GM04503 (cell line): ENCODE measurements at places on chromosomes 16 and 17.

DNA sequence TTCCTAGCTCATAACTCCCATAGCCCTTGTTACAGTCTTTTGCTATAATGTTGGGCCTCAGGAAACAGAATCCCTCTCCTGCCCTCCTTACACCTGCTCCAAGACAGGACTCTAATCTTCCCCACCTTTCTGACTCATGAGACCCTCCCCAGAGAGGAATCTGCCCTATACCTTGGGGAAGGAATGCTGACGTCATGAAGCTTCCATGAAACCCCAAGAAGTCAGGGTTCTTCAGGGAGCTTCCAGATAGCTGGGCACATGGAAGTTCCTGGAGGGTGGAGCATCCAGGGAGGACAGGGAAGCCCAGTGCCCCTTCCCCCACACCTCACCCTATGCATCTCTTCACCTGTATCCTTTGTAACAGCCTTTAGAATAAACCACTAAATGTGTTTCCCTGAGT is 285.7 kb downstream of the SOX9 start:
- no peak for DNase-seq

DNA sequence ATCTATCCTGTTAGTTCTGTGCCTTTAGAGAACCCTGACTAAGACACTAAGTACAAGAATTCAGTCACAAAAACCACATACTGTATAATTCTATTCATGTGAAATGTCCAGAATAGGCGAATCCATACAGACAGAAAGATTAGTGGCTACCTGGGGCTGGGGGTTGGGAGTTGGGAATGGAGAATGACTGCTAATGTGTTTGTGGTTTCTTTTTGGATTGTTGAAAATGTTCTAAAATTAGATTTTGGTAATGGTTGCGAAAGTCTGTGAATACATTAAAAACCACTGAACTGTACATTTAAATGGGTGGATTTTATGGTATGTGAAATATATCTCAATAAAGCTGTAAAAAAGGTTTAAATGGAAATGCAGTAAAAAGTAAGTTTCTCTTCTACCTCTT is 80.4 kb upstream of the AKTIP start:
- DNase-seq: no peak

- DNase-seq: no peak
Measured at GRCh38 chr16:2482708-2483534, 8.0 kb downstream of the TBC1D24 start.

DNA sequence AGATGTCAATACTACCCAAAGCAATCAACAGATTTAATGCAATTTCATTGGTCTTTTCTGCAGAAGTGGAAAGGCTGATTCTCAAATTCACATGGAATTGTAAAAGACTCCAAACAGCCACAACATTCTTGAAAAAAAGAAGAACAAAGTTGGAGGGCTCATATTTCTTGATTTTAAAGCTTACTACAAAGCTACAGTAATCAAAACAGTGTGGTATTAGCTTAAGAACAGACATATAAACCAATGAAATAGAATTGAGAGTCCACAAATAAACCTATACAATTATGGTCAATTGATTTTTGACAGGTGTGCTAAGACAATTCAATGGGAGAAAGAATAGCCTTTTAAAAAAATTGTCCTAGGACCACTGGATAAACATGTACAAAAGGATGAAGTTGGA is 14.4 kb upstream of the ABCC1 start:
- DNase-seq: no peak

- DNase-seq: no peak
Measured at GRCh38 chr16:89906140-89907025, 12.3 kb upstream of the MC1R start.

GRCh38 chr16:54026456-54026855 is 260.1 kb downstream of the IRX3 start:
- no peak for DNase-seq

DNA sequence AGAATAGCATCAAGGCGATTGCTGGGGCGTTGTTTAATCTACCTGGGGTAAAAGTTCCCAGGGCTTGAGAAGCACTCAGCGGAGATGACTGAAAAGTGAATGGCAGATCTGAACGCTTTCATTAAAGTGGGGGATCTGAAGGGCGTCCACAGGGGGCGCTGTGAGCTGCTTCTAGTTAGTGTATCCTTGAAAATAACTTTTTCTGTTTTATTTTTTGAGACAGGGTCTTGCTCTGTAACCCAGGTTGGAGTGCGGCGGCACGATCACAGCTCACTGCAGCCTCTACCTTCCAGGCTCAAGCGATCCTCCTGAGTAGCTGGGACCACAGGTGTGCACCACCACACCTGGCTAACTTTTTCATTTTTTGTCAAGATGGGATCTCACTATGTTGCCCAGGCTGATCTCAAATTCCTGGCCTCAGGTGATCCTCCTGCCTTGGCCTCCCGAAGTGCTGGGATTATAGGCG is 360.4 kb downstream of the SEC14L1 start:
- DNase-seq: no peak

- DNase-seq: no peak
Measured at GRCh38 chr16:84380405-84380804, 12.1 kb downstream of the ATP2C2 start.

- DNase-seq: no peak
Measured at GRCh38 chr17:12994341-12995074, 23.3 kb downstream of the ELAC2 start.

- DNase-seq: no peak
Measured at GRCh38 chr16:85350146-85350728, 238.0 kb upstream of the CIBAR2 start.

- no peak for DNase-seq
Measured at GRCh38 chr16:29316761-29317183, 89.7 kb downstream of the NPIPB11 start.

DNA sequence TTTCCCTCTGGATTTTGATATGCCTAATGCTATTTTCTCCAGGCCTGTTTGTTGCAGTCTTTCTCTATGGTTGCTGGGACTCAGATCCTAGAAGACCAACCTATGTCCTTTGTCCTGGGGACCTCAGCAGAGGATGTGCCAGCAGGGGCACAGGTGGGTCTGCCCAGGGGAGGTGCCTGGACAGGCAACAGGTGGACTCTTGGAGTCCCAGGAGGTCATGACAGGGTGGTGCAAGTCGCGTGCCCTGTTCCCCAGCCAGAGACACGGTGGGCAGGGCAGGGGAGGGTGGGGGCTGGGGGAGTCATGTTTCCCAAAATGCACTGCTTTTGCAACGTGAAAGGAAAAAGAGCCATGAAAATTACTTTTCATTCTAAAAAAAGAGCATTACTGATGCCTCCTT is 26.3 kb upstream of the PLLP start:
- DNase-seq: no peak

DNA sequence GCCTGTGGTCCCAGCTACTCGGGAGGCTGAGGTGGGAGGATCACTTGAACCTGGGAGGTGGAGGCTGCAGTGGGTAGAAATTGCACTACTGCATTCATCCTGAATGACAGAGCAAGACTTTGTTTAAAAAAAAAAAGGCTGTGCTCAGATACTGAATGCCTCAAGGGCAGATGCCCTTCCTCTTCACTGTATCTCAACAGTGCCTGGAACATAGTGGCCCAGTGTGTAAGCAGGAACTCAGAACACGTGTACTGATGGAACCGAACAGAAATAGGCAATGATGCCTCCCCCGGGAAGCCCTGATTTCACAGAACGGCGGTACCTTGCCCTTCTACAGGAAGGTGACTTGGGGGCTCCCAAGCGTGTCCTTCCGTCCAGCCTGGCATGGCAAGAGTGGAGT is 46.8 kb downstream of the PLXDC1 start:
- DNase-seq: no peak

GRCh38 chr17:10516065-10516464 is 2.3 kb downstream of the MYH1 start:
- no peak for DNase-seq

- no peak for DNase-seq
Measured at GRCh38 chr16:35713762-35714650, 2254.6 kb downstream of the TP53TG3F start.

DNA sequence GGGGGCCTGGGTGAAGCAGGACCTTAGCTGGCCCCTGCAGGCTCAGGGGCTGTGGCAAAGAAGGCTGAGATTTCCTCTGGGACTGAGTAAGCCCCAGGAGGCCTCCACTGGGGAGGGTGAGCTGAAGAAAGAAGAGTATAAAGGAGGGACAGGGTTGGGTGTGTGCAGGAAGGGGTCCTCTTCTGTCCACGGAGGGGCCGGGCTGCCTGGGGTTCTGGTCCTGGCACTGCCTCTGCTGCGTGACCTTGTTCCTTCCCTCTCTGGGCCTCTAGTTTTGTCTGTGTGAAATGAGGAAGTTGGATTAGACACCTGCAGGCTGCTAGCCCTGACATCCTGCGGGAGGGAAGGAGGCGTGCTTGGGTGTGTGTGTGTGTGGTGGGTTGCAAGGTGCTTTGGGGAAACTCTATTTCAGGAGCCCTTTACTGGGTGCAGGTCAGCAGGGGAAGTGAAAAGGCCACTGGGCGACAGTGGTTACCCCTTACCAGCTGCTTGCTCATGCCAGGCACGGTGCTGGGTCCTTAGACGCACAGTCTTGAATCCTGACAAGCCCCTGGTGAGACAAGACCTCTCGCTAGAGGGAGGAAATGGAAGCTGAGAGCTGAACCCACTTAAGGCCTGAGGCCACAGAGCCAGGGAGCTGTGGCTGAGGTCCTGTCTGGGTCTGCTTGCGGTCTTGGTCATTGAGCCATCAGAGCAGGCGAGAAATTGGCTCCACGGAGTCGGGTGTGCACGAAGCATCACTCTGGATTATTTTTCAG is 60.7 kb downstream of the OR1D5 start:
- DNase-seq: no peak

DNA sequence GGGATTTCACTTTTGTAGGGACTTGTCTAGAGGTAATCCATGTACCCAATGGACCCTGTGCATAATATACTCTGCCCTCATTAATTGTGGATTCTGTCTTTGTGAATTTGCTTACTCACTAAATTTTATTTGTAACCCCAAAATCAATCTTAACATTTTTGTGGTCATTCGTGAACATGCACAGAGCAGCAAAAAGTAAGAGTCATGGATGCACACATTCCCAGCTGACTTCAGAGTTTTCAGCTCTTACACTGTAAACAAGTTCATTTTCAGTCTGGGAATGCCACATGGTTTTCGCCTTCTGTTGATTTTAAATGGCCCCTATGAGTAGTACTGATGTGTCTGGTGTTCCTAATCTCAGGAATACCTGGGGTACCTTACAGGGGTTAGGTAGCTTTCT is 24.3 kb downstream of the TAC4 start:
- peak; percentile 16 for DNase-seq

GRCh38 chr17:44928136-44928535 is 12.8 kb upstream of the GFAP start:
- DNase-seq: no peak

DNA sequence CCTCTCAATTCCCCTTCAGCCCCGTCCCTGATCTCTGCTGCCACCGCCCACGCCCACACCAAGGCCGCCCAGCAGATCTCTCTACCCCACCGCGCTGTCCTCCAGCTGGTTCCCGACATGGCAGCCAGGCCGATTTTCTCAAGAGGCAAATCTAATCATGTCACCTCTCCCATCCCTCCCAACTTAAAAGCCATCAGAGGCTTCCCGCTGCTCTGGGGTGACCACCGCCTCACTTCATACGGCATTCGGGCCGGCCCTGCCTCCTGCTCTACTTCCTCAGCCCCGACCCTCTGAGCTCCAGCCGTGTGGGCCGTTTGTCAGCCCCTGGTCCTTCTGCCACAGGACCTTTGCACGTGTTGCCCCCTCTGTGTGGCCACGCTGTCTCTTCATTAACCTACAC is 63.2 kb downstream of the RPH3AL start:
- no peak for DNase-seq

DNA sequence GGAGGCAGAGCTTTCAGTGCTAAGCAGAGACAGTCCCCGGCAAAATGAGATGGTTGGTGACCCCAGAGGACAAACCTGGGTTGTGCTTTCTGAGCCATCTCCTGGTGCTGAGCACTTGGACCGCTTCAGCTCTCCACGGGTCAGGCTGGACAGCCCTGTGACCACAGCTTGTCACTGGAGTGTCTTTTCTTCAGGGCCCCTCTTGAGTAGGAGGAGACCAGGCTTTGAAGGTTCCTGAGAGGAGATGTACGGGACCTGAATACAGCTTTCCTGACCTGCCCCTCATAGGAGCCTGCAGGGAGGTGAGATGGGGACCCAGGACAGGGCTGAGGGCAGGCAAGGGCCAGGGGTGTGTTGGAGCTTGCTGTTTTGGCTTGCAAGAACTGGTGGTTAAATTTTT is 17.8 kb upstream of the ADGRG1 start:
- DNase-seq: no peak

GRCh38 chr17:55747209-55747608 is 3.6 kb upstream of the PCTP start:
- no peak for DNase-seq

- DNase-seq: no peak
Measured at GRCh38 chr17:72931635-72932034, 160.9 kb downstream of the SLC39A11 start.

GRCh38 chr17:1384905-1385435 is 15.1 kb downstream of the YWHAE start:
- no peak for DNase-seq

DNA sequence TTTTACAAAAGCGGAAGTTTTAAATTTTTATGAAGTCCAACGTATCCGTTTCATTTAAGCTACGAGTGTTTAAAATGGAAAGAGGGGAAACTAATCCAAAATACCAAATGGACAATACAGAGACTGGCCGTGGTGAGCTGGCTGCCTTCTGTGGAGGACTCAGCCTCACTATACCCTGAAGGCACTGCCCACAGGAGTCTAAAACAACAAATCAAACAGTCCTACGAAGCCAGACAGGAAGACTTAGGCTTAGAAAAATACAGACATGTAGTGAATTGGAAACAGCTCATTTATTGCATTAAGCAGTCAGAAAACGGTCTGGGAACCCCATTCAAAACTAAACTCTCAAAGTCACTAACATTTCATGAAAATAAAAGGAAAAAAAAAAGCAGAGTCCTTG is 75.1 kb downstream of the CYTH1 start:
- no peak for DNase-seq

DNA sequence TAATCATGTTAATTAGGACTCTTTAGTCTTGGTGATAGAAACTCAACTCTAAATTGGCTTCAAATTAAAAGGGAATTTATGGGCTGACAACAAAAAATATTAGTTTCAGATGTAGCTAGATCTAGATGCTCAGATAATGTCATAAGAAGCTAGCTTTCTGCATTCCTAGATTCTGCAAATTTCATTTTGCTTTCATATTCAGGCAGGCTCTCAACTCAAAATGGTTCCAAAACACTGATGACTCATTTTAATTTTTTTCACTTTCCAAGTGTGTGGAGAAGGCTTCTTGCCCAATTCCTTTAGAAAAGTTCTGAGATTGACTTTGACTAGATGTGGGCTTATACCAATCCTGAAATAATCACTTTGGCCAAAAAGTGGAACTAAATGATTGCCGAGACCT is 236.7 kb upstream of the GOT2 start:
- DNase-seq: peak; percentile 13

- no peak for DNase-seq
Measured at GRCh38 chr17:39679521-39680192, 8.2 kb downstream of the PGAP3 start.
